ENCODE measurements at places on chromosomes 5 and 9.

- no peak for DNase-seq
Measured at GRCh38 chr9:35740243-35740642, 7.8 kb downstream of the CREB3 start.

GRCh38 chr5:140181002-140181483 lies 6.1 kb downstream of the CYSTM1 start:
- no peak for DNase-seq

GRCh38 chr5:35752012-35752411 lies 104.7 kb upstream of the IL7R start:
- no peak for DNase-seq

- peak; percentile 66 for DNase-seq
Measured at GRCh38 chr5:154467655-154468354, 10.2 kb downstream of the HAND1 start.

DNA sequence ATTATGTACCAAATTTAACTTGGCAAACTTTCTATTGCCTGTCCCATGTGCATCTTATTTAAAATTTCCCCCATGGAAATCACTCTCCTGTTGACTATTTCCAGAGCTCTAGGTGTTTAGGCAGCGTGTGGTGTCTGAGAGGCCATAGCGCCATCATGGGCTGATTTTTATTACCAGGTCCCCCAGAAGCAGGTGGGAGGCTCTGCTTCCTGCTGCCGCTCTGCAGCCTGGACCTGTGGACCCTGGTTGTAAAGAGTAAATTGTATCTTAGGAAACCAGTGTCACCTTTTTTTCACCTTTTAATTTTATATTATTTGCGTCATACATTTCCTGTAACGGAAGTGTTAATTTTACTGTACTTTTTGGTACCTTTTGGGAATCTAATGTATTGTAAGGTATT lies 6.4 kb downstream of the HNRNPAB start:
- no peak for DNase-seq

DNA sequence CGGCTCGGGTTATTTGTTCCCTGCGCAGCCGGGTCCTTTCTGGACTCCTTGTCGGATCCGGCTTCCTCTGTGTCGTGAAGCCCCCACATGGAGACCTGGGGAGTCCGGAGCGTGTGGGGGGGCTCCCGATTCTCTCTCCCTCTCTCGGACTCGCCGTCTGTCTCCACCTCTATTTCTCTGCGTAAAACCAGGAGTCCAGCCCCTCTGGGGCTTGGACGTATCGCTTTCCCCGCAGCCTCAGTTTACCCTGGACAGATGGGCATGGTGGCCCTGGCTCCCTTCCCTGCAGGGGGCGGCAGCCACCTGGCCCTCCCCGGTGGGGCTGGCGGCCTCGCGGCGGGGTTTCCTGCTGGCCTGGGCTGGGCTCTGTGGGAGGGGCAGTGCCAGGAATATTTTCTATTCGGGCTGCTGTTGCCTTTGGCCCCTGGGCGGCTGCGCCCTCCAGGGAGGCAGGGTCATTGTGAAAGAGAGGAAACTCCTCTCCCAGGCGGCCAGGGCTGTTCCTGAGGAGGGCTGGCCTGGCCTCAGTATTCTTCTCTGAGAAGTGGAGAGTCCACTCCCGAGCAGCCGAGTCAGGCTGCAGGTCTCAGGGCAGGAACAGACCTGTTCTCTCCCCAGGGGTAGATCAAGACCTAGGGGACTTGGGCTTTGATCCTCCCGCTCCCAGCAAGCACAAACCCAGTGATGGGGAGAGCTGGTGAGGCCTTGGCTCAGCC lies 665 bp downstream of the ASS1 start:
- DNase-seq: no peak

DNA sequence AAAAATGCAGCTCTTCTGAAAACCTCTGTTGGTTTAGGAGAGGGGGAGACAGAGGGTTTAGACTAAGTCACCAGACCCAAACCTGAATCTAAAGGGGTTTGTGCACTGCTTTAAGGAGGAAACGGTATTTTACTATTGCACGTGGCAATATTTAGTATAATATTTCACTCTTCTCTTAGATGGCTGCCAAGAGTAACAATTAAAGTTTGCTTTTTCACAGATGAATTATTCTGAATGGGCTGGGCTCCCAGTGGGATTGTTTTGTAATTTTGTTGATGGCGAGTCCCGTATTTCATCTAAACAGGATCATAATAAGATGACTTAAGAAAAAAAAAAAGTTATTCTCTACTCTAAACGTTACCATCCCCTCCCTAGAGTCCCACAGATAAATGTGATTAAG lies 245.4 kb downstream of the PCSK5 start:
- no peak for DNase-seq

GRCh38 chr5:119131530-119132304 lies 60.8 kb downstream of the DMXL1 start:
- DNase-seq: no peak

DNA sequence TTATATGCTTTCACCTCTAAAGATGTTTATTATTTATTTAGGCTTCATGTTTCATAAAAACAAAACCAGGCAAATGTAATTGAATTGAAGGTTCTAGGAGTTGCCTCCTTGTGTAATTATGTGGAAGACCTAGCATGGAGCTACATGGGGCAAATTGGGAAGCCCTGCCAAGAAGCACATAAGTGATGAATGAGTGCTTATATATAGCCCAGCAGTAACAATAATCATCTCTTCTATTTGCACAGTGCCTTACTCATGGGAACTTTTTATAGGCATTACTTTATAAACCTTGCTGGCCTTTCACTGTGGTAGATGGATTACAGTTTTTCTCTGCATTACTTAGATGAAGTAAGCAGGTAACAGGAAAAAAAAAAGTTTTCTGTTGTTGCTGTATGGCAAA lies 40.0 kb upstream of the GRAMD2B start:
- DNase-seq: no peak

DNA sequence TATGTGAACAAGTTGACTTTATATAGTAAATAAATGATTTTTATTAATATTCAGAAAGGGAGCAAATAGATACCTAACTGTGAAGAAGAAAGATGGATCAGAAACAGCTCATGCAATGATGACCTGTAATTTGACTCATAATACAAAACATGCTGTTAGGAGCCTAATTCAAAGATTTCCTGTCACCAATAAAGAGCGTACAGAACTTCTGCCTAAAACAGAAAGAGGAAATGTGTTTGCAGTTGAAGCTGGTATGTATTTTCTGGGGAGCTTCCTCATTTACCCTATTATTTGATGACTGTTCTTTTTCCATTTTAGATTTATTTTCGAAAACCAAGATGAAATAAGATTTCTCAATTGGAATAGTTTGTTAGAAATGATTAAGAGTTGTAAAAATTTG lies 11.4 kb downstream of the YTHDC2 start:
- no peak for DNase-seq

DNA sequence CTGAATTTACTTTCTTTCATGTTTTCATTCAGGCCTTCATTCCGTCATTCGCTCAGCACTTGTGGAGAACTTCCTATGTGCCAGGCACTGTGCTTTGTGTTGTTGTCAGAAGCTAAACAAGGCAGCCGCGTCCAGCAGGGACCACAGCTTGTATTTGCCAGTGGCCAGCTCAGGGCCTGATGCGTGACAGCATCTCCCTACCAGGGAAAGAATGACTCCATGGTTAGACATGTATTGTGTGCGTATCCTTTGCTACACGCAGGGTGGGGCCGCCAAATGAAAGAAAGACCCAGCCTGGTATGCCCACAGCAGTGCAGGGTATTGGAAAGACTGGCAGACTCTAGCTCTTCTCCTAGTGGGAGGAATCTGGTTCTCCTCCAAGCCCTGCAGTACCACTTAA lies 4.7 kb upstream of the COL27A1 start:
- DNase-seq: no peak

DNA sequence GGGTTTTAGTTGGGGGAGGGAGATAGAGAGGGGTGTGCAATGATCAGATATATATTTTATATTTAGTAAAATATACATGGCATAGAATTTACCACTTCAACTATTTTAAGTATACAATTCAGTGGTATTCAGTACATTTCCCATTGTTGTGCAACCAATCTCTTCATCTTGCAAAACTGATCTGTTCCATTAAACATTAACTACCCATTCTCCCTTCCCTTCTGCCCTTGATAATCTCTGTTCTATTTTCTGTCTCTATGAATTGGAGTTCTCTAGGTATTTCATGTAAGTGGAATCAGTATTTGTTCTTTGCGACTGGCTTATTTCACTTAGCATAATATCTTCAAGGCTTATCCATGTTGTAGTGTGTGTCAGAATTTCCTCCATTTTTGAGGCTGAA lies 38.6 kb downstream of the TGFBI start:
- no peak for DNase-seq

DNA sequence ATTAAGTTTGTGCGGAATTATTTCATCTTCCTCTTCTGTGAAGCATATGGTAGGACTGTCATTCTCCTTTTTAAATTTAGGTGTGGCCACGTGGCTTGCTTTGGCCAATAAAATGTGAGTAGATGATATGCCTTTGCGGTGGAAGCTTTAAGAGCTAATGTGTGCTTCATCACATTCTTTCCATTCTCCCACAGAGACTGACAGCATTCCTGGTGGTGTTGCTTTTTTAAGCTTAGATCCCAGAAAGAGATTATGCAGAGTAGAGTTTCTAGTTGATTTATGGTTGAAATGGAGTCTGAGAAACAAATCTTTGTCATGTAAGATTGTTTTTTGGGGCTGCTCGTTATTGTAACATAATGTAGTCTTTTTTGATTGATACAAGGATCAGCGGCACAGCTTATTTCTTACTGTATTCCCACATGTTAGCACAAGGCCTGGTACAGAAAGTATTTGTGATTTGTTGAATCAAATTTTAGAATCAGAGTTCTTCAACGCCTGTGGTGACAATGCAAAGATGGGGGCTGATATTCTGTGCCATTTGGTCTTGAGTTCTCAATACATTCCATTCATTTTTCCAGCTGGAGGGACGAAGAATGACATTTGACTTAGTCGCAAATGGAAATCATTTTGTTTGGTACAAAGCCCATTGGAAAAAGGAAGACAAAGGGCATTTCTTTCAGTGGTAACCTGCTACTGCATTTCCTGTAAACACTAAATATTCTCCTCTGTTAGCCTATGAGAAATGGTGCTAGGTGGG lies 209.9 kb upstream of the VLDLR start:
- no peak for DNase-seq

GRCh38 chr9:116390303-116391228 lies 237.0 kb downstream of the PAPPA start:
- no peak for DNase-seq

DNA sequence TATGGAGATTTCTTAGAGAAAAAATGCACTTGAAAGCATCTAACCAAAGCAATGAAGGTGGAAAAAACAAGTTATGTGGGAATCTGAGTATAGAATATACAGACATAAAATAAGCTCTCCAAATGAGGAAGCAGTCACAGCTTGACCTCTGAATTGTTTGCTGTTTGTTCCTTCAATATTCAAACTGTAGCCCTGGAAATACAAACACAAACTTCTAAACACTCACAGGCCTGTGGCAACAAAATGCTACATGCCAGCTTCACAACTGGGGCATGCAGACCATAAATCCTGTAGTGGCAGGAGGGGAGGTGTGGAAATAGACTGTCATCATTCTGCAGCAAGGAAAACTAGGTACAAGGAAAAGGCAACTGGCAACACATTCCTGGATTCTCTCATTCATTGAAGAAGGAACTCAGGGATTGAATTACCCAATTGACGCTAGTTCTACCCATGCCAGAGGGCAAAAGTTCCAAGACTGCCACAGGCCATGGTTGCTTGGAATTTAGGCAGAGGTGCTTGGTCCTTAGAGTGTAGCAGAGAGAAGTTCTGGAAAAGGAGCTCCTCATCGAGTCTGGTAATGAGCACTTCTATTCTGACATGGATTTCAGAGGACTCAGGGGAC lies 349.6 kb downstream of the PDE4D start:
- no peak for DNase-seq

DNA sequence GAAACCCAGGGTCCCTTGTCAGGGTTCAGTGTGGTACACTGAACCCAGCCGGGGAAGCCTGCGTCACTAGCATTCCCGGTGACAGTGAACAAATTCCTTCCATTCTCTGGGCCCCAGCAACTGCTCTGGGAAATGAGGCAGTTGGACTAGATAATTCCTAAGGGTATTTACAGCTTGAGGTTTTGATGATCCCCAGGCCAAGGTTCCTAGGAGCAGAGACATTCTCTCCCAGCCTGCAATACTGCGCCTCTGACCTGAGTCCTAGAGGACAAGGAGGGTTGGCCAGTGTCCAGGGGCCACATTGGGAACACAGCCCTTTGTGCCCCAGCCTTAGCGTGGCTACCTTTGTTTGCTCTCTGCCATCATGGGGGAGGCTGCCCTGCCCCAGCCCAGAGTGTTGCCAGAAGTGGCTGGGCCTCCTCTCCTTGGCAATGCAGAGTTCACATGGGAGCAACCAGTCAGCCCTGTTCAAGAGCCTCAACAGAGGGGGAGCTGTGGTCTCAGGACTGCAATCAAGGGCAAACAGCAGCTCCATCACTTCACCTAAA lies 178.2 kb downstream of the SEC61B start:
- no peak for DNase-seq

DNA sequence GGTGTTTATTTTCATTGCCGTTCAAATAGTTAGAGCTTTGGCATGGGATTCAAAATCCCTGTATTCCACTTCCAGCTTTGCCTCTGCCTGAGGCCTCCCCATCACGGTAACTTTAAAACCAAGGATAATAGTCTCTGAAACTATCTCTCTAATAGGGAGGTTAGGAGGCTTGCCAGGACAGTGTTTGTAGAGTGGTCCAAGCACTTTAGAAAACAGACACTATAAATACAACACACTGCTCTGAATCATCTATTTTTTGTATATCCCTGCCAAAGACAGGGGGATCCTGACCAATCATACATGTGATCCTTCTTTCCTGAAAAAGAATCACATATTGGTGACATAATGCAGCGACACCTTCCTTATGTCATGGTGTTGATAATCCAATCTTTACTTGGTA lies 326.8 kb downstream of the BNC2 start:
- DNase-seq: no peak

DNA sequence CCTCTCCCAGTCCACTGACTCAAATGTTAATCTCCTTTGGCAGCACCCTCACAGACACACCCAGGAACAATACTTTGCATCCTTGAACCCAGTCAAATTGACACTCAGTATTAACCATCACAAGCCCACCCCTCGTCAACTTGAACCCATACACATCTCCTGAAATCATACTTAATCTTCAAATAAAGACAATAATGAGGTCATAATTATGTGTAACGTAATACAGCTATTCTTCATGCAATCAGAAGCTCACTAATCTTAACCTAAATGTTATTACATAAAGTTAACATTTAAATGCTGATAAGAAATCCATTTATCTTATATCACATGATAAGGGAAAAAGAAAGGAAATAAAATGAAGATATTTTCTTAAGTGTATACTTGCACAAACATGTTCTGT lies 65.2 kb downstream of the PPIC start:
- no peak for DNase-seq

All from cerebellar cortex (tissue), 1 donor.